ENCODE measurements at places on chromosomes 3 and 15.

DNA sequence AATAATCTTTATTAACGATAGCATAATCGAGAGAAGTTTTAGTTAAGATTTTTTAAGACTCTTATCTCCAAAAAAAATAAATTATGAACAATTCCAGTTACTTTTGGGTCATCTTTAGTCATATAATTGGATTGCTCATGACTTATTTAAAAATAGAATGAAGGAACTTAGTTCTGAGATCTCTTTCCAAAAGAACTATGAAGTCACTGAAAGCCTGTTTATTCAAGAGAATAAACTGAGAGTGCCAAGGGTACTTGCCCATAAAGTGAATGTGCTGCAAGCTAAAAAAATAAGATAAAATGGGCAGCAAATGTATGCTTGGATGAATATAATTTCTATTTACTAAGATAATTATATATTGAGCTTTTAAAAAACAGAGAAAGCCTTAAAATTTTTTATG is 176.5 kb upstream of the PLSCR5 start:
- no peak for DNase-seq

DNA sequence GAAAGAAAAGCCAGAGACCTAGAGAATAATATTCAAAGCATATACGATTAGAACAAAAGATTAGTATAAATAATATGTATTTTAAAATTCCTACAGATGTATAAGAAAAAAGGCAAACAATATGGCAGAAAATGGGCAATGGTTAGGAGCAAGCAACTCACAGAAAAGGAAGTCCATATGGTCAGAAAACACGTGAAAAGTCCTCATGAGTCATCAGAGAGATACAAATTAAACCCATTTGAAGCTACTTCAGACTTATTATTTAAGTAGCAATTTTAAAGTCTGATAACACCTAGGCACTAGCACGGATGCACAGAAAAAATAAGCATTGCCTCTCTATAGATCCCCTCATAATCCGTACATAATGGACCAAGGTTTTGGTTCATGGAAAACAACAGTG is 25.6 kb downstream of the SLC7A14 start:
- no peak for DNase-seq

- no peak for DNase-seq
Observed at GRCh38 chr3:106210923-106211322, 342.1 kb upstream of the CBLB start.

- DNase-seq = no peak
Observed at GRCh38 chr15:63991706-63992105, 54.6 kb downstream of the DAPK2 start.

- DNase-seq = no peak
Observed at GRCh38 chr3:157061265-157061664, 98.7 kb downstream of the CCNL1 start.

Measured in activated CD8-positive, alpha-beta memory T cell treated with anti-CD3 and anti-CD28 coated beads for 48 hours (primary cell).